HFFc6 (cell line): ENCODE measurements at places on chromosomes 3 and 15.
A peak's percentile ranks its signal among the peaks of the same experiment; 100 is the strongest.

DNA sequence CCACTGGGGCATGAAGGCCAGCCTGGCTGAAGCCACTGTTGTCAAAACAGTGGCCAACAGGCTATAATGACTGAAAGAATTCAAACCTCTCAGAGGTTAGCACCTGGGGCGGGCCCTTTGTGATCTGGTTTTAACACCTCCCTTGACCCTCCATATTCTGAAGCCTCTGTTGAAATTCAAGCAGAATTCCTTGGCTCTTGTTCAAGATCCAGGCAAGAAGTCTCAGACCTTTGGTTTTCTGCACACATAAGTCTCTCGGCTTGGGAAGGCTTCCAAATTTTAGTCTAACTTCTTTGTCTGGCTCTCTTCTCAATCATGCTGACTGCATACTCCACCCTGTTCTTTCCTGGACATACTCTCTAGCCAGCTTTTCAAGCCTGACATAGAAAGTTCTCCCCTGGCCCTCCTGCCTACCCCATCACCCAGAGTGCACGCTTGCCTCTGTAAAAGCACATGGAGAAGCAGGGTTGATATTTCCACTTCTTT, 144.5 kb downstream of the PDZRN3 start:
- peaks cover 4% of the 10 kb centered on the region; the same call in 1 of the 2 replicates for H3K36me3 ChIP-seq
- no peak overlapping the region for H3K27ac ChIP-seq
- H3K4me1 ChIP-seq: peaks cover 32% of the 10 kb centered on the region
- no peak for DNase-seq

GRCh38 chr15:98866511-98866910, 141.1 kb downstream of the PGPEP1L start:
- peak overlapping the region; percentile 88 for H3K4me3 ChIP-seq
- peaks cover 18% of the 10 kb centered on the region for H3K36me3 ChIP-seq
- peak overlapping the region; percentile 98 for H3K27ac ChIP-seq
- H3K27me3 ChIP-seq: no peaks in the 10 kb centered on the region; the same call in none of the 2 replicates

- H3K36me3 ChIP-seq: no peaks in the 10 kb centered on the region
- H3K4me3 ChIP-seq: no peak overlapping the region
- no peak for DNase-seq
- H3K4me1 ChIP-seq: no peaks in the 10 kb centered on the region
Measured at GRCh38 chr3:9291821-9292410, 42.5 kb upstream of the SRGAP3 start.

DNA sequence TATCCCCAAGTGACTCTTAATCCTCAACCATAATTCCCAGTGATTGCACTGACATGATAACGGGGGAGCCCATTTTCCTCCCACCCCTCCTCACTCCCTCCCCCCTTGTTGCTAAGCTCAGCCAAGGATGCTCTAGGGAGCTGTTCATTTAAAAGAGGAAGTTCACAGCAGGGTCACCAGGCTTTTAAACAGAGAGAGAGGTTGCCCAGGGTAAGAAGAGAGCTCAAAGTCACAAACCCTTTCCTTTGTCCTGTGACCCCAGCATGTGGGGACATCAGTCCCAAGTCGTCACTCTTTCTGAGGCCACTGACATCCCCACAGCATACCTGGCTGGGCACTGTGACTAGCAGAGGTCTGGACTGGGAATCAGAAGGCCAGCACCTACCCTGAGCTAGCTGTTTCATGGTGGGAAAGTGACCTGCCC, 144.1 kb downstream of the RORA start:
- peaks cover 4% of the 10 kb centered on the region; the same call in 1 of the 2 replicates for H3K27me3 ChIP-seq
- no peak overlapping the region for H3K4me3 ChIP-seq
- no peak for DNase-seq
- no peaks in the 10 kb centered on the region for H3K36me3 ChIP-seq

- H3K27me3 ChIP-seq: peaks cover 33% of the 10 kb centered on the region
- no peak overlapping the region for H3K4me3 ChIP-seq
- H3K4me1 ChIP-seq: no peaks in the 10 kb centered on the region
- H3K27ac ChIP-seq: no peak overlapping the region
Measured at GRCh38 chr3:193843474-193844301, 250.7 kb downstream of the OPA1 start.

DNA sequence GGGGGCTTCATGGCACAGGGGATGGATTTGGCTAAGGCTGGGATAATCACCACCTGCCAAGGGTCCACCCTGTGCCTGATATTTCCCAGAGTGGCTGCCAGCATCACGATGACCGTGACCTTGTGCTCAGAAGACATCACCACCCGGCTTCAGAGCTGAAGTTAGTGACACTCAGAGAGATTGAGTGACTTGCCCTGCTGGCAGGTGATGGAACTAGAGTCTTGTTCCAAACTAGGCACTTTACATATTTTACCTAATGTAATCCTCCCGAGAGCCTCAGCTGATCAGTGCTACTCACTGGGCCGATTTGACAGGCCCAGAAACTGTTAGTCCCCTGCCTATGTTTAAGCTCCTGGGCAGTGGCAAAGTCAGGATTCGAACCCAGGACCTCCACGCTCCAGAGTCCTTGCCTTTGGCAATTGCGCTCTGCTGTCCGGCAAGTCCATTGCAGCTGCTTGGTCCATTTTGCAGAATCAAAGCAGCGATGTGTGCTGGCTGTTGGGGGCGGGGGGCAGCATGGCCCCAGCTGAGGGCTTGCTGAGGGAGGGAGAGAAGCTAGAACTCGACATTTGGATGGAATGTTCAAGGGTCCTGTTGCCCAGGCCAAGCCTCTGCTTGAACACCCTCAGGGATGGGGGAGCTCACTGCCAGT, 74.8 kb upstream of the GATA2 start:
- H3K36me3 ChIP-seq: no peaks in the 10 kb centered on the region
- H3K27me3 ChIP-seq: peaks cover 24% of the 10 kb centered on the region
- H3K4me1 ChIP-seq: peaks cover 7% of the 10 kb centered on the region; the same call in 1 of the 2 replicates
- H3K4me3 ChIP-seq: no peak overlapping the region
- DNase-seq: no peak
- no peak overlapping the region for H3K27ac ChIP-seq

DNA sequence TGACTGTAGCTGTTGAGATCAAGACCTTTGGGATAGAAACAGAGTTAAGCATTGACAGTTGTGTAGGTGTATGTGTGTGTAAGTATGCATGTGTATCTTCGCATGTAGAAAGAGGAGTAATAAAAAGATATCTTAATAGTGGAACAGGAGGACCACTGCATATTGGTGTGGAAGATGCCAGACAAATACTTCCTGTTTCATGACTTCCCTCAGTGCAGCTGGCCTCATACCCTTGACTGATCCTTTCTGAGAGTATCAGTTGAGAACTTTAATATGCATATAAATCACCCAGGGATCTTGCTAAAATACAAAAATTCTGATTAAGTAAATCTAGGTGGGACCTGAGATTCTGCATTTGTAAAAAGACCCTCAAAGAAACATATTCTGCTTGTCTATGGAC, 8.5 kb upstream of the ZBED2 start:
- no peaks in the 10 kb centered on the region for H3K27me3 ChIP-seq
- no peak overlapping the region for H3K27ac ChIP-seq
- H3K4me3 ChIP-seq: no peak overlapping the region
- DNase-seq: no peak
- H3K4me1 ChIP-seq: peaks cover 45% of the 10 kb centered on the region

GRCh38 chr3:15405448-15406050, 21.8 kb downstream of the METTL6 start:
- no peaks in the 10 kb centered on the region for H3K36me3 ChIP-seq
- no peak overlapping the region for H3K4me3 ChIP-seq
- H3K4me1 ChIP-seq: no peaks in the 10 kb centered on the region
- no peaks in the 10 kb centered on the region; the same call in none of the 2 replicates for H3K27me3 ChIP-seq
- DNase-seq: peak; percentile 61

- H3K4me3 ChIP-seq: no peak overlapping the region
- peaks cover 34% of the 10 kb centered on the region for H3K27me3 ChIP-seq
- no peak for DNase-seq
- no peak overlapping the region for H3K27ac ChIP-seq
Measured at GRCh38 chr3:124206225-124207055, 214.5 kb upstream of the ROPN1 start.
